ENCODE measurements at places on chromosomes 13 and 19. TPM values are rescaled to one million over a fixed set of nuclear protein-coding genes. Genes with fewer than 3 reads are reported as not detected.

Gene FAM216B
- total RNA-seq: not detected

Gene ZSCAN1
- not detected for total RNA-seq

Gene CD177
- total RNA-seq: 0.20 TPM

Gene DPF1
- total RNA-seq: 4.8 TPM

Gene ACTMAP
- 18.6 TPM for total RNA-seq

Gene GZMM
- not detected for total RNA-seq

Gene CIC
- 56.8 TPM for total RNA-seq

Gene SLC8A2
- total RNA-seq: 0.18 TPM

Gene ZNF836
- total RNA-seq: 0.52 TPM

Gene JAK3
- 0.32 TPM for total RNA-seq

Gene OR7C1
- total RNA-seq: not detected

Gene KIR2DL4
- total RNA-seq: not detected

Gene C19orf85
- total RNA-seq: not detected

Gene CERS1
- total RNA-seq: 7.2 TPM

Gene PRTN3
- total RNA-seq: not detected

Gene POLR1G
- total RNA-seq: 50.9 TPM

Gene LRG1
- total RNA-seq: not detected

Gene FBXO27
- 2.7 TPM for total RNA-seq

Gene SULT2A1
- not detected for total RNA-seq

Gene PRR22
- total RNA-seq: 2.5 TPM

Gene HSH2D
- not detected for total RNA-seq

Gene IZUMO1
- total RNA-seq: not detected

Gene MATK
- 1.2 TPM for total RNA-seq

Gene SMG9
- total RNA-seq: 77.9 TPM

Gene ZNF844
- total RNA-seq: not detected

Gene ZNF837
- total RNA-seq: 0.88 TPM

Gene CEACAM20
- total RNA-seq: not detected

Gene RFPL4AL1
- total RNA-seq: not detected

Gene RNF113B
- not detected for total RNA-seq

Gene QPCTL
- 10.3 TPM for total RNA-seq

Gene ITGBL1
- total RNA-seq: 1.2 TPM

Gene WDR88
- not detected for total RNA-seq

Gene EXOC3L2
- total RNA-seq: 1.0 TPM

Gene SLC10A2
- total RNA-seq: not detected

Gene ZNF567
- total RNA-seq: 14.0 TPM

Gene ANGPTL8
- not detected for total RNA-seq

Gene FCHO1
- total RNA-seq: 19.5 TPM

Gene MBD3L1
- total RNA-seq: not detected

Gene CD70
- 21.5 TPM for total RNA-seq

Gene ZNF90
- total RNA-seq: not detected

Gene LIN37
- 22.8 TPM for total RNA-seq

Gene HSPB6
- total RNA-seq: 0.33 TPM

Gene KLK4
- total RNA-seq: 0.41 TPM

Gene NLRP12
- total RNA-seq: 0.04 TPM

Gene CEACAM8
- total RNA-seq: not detected

Gene CABP5
- total RNA-seq: not detected

Gene ADAMTSL5
- 2.7 TPM for total RNA-seq

Gene IL11
- total RNA-seq: 26.5 TPM
